ENCODE measurements at places on chromosomes 3 and 15.

GRCh38 chr15:51183076-51183475 lies 88.4 kb upstream of the TNFAIP8L3 start:
- DNase-seq: no peak

DNA sequence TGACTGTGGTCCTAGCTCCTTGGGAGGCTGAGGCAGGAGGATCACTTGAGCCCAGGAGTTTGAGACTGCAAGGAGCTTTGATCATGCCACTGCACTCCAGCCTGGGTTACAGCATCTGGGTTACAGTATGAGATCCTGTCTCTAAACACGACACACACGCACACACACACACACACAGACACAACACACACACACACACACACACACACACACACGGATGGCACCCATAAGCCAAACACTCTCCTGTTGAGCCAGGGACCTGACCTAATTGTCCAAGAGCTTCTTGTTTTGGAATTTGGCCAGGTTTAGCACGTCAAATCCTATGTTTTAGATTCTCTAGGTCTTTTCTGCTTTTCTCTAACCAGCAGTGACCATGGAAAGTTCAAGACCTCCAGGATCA lies 26.8 kb downstream of the EID1 start:
- DNase-seq: no peak

DNA sequence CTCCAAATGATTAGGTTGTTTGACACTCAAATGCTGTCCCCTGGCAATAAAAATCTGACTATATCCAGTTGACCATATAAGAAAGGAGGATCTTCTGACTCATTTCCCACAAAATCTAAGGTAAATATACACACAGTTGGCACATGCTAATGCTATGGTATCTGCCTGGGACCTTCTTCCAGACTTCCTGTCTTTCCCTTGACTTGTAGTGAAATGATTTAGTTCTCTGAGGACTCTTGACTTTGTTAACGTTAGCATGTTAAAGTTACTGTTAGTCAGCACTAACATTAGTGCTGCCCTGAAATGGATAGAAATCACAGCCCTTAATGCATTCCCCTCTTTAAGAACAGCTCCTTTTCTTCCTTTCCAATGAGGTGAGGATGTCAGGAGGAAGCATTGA lies 124.3 kb upstream of the LSAMP start:
- no peak for DNase-seq

DNA sequence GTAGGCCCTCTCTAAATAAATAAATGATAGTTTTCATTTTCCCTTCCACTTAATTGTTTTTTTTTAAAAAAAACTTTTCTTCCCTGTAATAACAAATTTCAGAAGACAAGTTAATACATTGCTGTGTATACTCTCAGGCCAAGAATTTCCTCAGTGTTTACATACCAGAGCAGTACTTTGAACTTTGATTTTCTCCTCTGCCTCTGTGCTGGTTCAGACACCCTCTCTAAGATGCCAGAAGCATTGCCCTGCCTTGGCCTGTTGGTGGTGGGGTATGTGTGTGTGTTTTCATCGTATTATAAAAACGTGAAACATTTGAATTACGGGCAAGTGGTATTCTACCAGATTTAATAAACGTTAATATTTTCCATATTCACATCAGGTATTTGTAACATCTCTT lies 70.1 kb downstream of the SMAD3 start:
- DNase-seq: no peak

DNA sequence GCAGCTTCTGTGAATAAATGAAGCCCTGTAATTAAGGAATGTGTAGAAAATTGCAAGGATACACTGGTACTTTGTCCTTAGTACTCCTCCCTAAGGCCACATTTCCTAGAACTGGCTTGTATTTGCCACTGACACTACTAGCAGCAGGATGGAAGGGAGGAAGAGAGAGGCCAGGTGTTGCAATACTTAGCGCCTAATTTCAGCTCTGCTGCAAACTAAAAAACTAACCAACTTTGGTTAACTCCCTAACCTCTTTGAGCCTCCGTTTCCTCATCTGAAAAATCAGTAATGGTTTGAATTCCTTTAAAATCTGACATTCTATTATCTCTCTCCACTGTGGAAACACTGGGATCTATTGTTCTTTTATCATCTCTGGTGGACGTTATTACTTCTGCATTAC lies 257.0 kb downstream of the SV2B start:
- DNase-seq: no peak

- DNase-seq: no peak
These were observed 518.6 kb downstream of the GBE1 start for GRCh38 chr3:81242871-81243270.

- DNase-seq: no peak
These were observed 118.7 kb downstream of the PDE8A start for GRCh38 chr15:85100186-85100937.

DNA sequence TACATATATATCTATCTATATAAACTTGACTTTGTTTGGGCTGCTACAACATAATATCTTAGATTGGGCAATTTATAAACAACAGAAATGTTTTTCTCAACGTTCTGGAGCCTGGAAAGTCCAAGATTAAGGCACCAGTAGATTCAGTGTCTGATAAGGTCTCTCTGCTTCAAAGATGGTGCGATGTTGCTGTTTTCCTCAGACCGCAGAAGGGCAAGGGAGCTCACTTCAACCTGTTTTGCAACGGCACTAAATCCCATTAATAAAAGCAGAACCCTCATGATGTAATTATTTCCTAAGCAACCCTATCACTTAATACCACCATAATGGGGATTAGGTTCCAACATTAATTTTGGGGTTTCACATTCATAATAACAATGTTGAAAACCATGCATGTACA lies 1134.8 kb downstream of the NSUN3 start:
- no peak for DNase-seq

GRCh38 chr15:62440362-62441105 lies 275.4 kb upstream of the C2CD4B start:
- DNase-seq: no peak

DNA sequence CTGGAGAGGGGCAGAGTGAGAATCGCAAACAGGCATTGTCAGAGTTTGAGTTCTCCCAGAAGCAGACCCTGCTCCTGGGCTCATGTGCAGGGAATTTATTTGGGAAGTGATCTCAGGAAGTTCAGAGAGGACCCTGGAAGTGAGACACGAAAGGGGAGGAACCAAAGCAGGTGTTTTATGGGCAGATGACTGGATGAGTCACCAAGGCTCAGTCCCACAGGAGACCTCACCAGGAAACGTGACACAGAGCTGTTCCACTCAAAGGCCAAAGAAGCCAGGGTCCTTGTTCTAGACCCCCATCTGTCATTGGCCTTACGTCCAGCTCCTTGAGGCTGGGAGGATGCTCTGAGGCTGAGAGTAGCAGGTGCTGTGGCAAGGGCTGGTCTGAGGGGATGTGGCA lies 43.4 kb upstream of the SEC22A start:
- DNase-seq: no peak

GRCh38 chr3:116388867-116389385 lies 56.4 kb downstream of the LSAMP start:
- no peak for DNase-seq

- DNase-seq: no peak
These were observed 2.0 kb upstream of the TNIK start for GRCh38 chr3:171462224-171462623.

DNA sequence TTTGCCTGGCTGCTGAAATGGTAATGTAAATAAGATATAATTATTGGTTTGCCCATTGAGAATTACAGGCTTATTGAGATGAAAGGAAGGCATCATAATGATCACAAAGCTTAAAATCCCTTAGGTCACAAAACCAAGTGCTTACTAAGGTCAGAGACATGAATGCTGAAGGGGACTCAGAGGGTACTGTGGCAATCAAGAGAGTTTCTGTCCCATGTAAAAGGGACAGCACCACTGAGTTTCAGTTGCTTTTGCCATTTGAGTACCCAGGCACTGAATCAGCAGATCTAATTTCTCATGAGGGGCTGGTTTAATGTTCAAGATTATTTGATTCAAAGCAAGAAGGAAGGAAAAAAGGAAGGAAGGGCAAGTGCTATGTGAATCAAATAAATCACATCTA lies 127.0 kb downstream of the PLOD2 start:
- no peak for DNase-seq

- no peak for DNase-seq
These were observed 448.8 kb upstream of the TPRG1 start for GRCh38 chr3:188722963-188723362.

GRCh38 chr3:196624067-196624790 lies 15.3 kb upstream of the NRROS start:
- no peak for DNase-seq

- DNase-seq: no peak
These were observed 36.9 kb downstream of the PCOLCE2 start for GRCh38 chr3:142852009-142852408.

- DNase-seq: no peak
These were observed 26.2 kb downstream of the AAGAB start for GRCh38 chr15:67228286-67228685.

GRCh38 chr3:52494886-52495495 lies at the start of gene STAB1:
Gene STAB1 (plus strand): TSS chr3:52495338. CDS start chr3:52495414, 76 bp downstream.
- no peak for DNase-seq

DNA sequence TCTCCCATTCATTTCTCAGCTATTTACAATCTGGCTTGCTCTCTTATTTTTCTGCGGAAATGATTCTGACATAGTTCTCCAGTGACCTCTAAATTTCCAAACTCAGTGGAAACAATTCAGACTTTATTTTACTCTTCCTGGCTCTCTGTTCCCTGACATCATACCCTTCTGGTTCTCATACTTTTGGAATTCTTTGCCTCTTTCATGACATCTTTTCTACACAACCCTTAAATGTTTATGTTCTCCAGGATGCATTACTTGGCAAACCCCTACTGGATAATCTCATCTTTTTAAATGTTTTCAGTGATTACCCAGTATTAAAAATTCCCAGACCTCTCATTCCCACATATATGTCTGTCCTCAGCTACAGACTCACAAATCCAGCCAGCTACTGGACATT lies 23.9 kb upstream of the PLSCR4 start:
- DNase-seq: no peak

GRCh38 chr15:80999623-81000036 lies 1.1 kb upstream of the TLNRD1 start:
- no peak for DNase-seq

GRCh38 chr3:14329116-14329830 lies 73.1 kb upstream of the SLC6A6 start:
- peak; percentile 34 for DNase-seq

GRCh38 chr3:18111796-18112232 lies 313.3 kb downstream of the SATB1 start:
- DNase-seq: peak; percentile 20

DNA sequence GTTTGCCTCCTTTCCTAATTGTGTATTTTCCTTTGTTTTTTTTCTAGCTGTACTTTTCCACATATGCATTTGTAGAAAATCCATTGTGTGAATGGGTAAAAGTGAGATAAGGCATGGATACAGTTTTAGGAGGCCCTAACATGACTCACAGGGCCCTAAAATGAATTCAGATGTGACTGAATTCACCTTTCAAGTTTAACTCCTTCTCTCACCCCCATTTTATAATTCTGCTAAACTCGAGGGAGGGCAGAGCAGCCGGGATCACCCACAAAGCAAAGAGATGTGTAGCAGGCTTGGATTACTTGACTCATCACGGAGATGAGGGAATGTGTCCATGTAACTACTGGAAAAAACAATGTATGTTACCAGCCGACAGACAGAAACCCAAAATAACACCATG lies 59.9 kb downstream of the FOXP1 start:
- no peak for DNase-seq

DNA sequence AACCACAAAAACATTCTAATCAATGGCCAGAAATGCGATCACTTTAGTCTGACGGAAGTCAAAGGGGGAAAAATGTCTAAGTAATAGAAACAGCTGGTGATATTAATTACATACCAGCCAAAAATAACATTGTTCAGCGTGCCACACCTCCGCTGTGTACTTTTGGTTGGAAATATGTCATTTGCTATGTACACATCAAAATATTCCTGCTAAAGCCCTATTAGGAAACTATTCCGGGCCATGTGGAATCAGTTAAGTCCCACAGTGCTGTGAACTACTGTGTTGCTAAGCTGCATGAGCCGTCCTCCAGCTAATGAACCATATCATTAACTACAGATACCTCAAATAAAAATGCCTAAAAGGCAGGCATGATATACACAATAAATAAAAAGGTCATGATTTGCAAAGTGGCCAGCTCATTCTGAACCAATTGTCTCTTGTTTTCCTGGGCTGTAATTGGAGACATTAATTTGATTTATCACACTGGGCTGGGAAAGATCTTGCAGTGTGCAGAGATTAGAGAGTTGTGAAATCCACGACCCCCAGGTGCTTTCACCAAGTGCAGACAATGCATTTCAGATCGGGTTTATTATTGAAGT lies 200.5 kb upstream of the LRTM1 start:
- DNase-seq: no peak

DNA sequence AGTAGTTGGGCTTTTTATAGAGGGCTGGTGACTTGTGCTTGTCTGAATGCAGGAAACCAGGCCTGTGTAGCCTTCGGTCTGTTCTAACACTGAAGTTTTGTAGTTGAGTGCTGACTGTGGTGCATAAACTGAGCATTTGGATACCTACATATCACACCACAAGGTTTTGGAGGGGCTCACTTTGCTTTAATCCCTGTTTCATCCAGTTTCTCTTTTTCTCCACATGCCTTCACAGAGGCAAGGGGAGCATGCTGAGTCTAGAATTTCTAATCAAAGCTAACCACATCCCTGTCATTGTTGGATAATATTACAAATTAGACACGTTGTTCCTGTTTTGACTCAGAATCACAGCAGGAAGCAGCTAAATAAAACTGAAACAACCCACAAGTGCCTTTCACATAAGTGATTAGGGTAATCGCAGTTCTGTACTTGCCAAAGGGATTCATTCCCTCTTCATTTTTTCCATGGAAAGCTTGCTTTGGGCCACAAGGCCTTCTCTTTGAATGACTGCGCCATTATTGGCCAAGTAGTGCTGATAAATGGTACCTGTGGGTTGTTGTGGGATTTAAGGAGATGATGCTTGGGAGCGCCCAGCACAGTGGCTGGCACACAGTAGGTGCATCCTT lies 48.9 kb downstream of the TGFBR2 start:
- no peak for DNase-seq

DNA sequence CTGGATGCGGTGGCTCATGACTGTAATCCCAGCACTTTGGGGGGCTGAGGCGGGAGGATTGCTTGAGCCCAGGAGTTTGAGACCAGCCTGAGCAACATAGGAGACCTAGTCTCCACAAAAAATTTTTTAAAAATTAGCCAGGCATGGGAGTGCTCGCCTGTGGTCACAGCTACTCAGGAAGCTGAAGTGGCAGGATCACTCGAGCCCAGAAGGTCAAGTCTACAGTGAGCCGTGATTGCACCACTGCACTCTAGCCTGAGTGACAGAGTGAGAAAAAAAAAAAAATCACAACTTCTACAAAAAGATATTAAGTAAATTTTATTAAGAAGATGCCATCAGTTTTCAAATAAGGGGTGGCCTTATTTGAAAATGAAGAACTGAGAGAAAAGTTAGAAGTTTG lies 11.9 kb upstream of the PLA2G4D start:
- no peak for DNase-seq

DNA sequence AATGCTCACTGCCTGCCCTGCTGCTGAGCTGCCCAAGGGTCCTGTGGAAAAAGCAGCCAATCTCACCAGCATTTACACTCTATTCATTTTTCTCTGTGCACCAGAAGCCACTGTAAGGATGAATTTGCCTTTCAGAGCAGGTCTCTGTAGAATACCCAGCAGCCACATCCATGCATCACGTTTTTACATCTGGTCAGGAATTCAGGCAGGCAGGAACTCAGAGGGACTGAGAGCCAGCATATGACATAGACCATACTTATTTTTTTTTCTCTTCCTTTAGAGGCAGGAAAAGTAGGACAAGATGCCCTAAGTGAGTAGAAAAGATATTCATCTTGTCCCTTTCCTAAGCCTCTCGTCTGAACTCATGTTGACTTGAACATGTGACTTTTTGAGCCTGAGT lies 292.7 kb downstream of the EPHB1 start:
- DNase-seq: no peak

- no peak for DNase-seq
These were observed 34.4 kb upstream of the ETV5 start for GRCh38 chr3:186143250-186143649.
